Fibroblast of villous mesenchyme (primary cell): ENCODE measurements at places on chromosomes 16 and 17. TPM values are rescaled to one million over a fixed set of nuclear protein-coding genes. Genes with fewer than 3 reads are reported as not detected.

Gene BMERB1
- total RNA-seq = 37.4 and 44.0 TPM in 2 replicates

Gene C17orf58
- total RNA-seq = 10.6 and 12.5 TPM in 2 replicates

Gene MYO15B
- 1.6 and 3.9 TPM in 2 replicates for total RNA-seq

Gene RHBDF2
- total RNA-seq = 13.4 and 14.2 TPM in 2 replicates

Gene LRRC46
- total RNA-seq = under 0.01 and 0.32 TPM in 2 replicates

Gene CAMKK1
- total RNA-seq = 2.2 and 3.9 TPM in 2 replicates

Gene TSR1
- total RNA-seq = 45.8 and 48.0 TPM in 2 replicates

Gene LPCAT2
- 47.7 and 54.8 TPM in 2 replicates for total RNA-seq

Gene ACE
- total RNA-seq = 1.3 and 1.7 TPM in 2 replicates

Gene METRN
- total RNA-seq = 39.3 and 44.5 TPM in 2 replicates

Gene CHST5
- under 0.01 TPM in 1 of 2 replicates, not detected in the other for total RNA-seq

Gene MYH8
- not detected in 2 replicates for total RNA-seq

Gene MYADML2
- total RNA-seq = not detected in 2 replicates

Gene ITGAD
- not detected in 2 replicates for total RNA-seq

Gene SLC52A1
- under 0.01 and 0.43 TPM in 2 replicates for total RNA-seq

Gene PYDC1
- not detected in 2 replicates for total RNA-seq

Gene CIBAR2
- not detected in 2 replicates for total RNA-seq

Gene NPIPA2
- 0.32 and 0.43 TPM in 2 replicates for total RNA-seq

Gene CHST6
- total RNA-seq = under 0.01 TPM in 2 replicates

Gene HSD17B2
- total RNA-seq = 8.7 and 9.5 TPM in 2 replicates

Gene DRC3
- under 0.01 and 0.97 TPM in 2 replicates for total RNA-seq

Gene ABI3
- 0.64 and 1.7 TPM in 2 replicates for total RNA-seq

Gene TM4SF5
- not detected in 2 replicates for total RNA-seq

Gene SEZ6L2
- 2.6 and 4.7 TPM in 2 replicates for total RNA-seq

Gene IL17C
- total RNA-seq = not detected in 2 replicates

Gene CCL2
- 63.8 and 99.3 TPM in 2 replicates for total RNA-seq

Gene AIPL1
- not detected in 2 replicates for total RNA-seq

Gene CAPNS2
- 1.3 and 2.6 TPM in 2 replicates for total RNA-seq

Gene TOX3
- total RNA-seq = not detected in 2 replicates

Gene KRT33B
- total RNA-seq = under 0.01 and 0.32 TPM in 2 replicates

Gene KRT40
- not detected in 2 replicates for total RNA-seq

Gene CLDN9
- not detected in 2 replicates for total RNA-seq

Gene GPR179
- under 0.01 TPM in 1 of 2 replicates, not detected in the other for total RNA-seq

Gene MT1M
- total RNA-seq = 1.3 TPM in 1 of 2 replicates, not detected in the other

Gene MPV17L
- total RNA-seq = 0.64 and 1.3 TPM in 2 replicates

Gene KRT28
- not detected in 2 replicates for total RNA-seq

Gene AOC3
- total RNA-seq = under 0.01 and 0.32 TPM in 2 replicates

Gene KRT23
- under 0.01 and 1.7 TPM in 2 replicates for total RNA-seq

Gene GAST
- not detected in 2 replicates for total RNA-seq

Gene CALB2
- under 0.01 and 0.97 TPM in 2 replicates for total RNA-seq

Gene GPR142
- not detected in 2 replicates for total RNA-seq

Gene SLC9A5
- total RNA-seq = 1.9 and 2.2 TPM in 2 replicates

Gene C16orf96
- not detected in 2 replicates for total RNA-seq

Gene ADAD2
- not detected in 2 replicates for total RNA-seq

Gene C17orf50
- total RNA-seq = not detected in 2 replicates

Gene PRSS53
- 1.7 and 1.9 TPM in 2 replicates for total RNA-seq

Gene BCL7C
- 35.0 and 51.2 TPM in 2 replicates for total RNA-seq

Gene AKTIP
- 18.6 and 20.0 TPM in 2 replicates for total RNA-seq

Gene DPEP1
- total RNA-seq = not detected in 2 replicates

Gene MRM1
- 3.9 and 4.7 TPM in 2 replicates for total RNA-seq

Gene DPEP3
- not detected in 2 replicates for total RNA-seq

Gene PRSS33
- not detected in 2 replicates for total RNA-seq

Gene CD300A
- not detected in 2 replicates for total RNA-seq

Gene HS3ST2
- total RNA-seq = not detected in 2 replicates

Gene TBC1D28
- not detected in 2 replicates for total RNA-seq

Gene MT1G
- total RNA-seq = not detected in 2 replicates

Gene SEPTIN12
- not detected in 2 replicates for total RNA-seq

Gene PRSS8
- under 0.01 TPM in 1 of 2 replicates, not detected in the other for total RNA-seq

Gene IGF2BP1
- 2.6 and 6.4 TPM in 2 replicates for total RNA-seq
